ENCODE measurements at places on chromosomes 2 and 18.

DNA sequence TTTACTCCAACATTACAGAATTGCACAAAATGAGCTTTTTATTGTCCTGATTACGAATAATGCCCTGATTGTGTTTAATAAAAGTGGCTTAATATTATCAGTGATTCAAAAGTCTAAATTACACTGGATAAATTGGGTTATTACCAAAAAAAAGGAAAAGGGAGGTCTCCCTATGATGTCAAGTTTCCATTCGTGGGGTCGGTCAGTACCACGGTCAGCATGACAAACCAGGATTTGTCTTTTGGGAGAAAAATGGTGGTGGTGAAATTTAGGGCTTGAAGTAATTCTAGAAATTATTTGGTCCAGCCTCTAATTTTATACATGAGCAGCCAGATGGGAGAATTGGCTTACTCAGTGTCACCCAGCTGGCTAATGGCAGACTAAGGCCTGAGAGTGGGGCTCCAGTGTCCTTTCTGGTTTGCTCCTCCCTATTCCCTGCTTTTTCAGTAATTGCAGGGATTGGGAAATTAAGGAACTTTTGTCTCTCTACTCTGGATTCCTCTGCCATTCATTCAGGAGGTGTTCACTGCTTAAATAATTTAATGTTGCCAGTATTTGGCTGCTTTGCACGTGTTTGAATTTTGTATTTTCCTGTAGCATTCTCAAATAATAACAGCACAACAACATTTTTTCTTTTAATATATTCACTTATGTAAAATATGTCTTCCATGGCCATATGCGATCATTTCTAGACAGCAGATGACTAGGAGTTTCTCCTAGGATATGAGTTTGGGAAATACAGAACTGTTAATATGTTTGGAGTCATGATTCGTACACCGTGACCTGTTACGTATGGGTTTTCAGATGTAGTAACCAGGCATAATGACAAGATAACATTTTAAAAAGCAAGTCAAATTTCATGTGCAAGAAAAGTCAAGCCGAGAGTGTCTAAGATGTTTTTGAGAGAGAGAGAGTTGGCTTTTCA, 128.9 kb upstream of the NOSTRIN start:
- DNase-seq = no peak

DNA sequence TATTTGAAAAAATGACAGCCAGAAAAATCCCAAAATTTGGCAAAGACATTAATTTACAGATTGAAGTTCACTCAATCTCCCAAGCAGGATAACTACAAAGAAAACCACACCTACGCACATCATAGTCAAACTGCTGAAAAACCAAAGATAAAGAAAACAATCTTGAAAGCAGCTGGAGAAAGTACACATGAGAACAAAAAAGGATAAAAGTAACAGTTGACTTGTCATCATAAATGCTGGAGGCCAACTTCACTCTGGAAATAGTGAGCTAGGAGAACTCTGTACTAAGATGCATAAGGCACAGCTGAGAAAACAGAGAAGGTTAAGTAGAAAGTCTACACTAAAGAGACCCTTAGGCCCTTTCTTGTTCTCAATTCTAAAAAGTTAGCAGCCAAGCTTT, 73.1 kb downstream of the TLK1 start:
- no peak for DNase-seq

DNA sequence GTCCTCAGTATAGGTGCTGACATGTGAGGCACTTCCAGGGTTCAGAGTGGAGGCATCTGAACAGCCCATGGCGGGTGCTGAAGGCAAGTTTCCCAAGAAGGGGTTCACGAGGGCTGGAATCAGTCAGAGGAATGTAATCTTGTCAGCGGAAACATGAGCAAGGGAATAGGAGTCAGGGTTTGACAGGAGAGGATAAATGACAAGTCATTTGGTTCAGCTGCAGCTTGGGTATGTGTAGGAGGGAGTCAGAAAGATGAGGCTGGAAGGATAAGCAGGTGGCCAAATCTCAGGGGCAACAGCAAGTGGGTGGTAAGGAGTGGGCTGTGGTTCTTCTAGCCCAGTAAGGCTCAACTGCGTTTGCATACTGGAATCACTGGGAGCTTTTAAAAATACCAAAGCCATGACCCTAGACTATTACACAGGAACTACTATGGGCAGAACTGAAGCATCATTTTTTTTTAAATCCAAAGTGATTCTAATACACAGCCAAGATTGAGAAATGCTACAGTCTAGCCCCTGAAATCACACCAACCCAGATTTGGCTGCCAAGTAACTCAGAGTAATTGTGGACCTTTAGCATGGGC, 41.8 kb upstream of the NAB1 start:
- no peak for DNase-seq

DNA sequence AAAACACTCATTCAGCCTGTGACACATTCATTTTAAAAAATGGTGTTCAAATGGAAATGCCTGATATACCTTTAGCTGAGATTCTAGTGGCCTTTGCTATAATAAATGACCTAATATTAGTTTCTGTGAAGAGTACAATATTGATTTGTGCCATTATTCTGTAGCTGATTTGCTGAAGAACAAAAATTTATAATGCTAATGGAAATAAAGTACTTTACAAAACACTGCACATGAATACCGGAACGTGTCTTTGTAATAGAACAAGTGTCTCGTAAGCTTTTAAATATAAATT, 138.7 kb downstream of the WDR7 start:
- no peak for DNase-seq

DNA sequence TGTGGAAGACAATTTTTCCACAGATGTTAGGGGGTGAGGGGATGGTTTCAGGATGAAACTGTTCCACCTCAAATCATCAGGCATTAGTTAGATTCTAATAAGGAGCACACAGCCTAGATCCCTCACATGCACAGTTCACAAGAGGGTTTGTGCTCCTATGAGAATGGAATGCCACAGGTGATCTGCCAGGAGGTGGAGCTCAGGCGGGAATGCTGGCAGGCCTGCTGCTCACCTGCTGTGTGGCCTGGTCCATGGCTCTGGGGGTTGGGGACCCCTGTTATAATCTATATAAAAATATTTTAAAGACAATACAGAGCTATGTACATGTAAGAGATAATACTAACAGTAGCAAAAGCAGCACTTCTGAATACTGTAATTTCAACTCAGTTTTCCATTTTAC, 19.2 kb downstream of the CWC22 start:
- no peak for DNase-seq

- DNase-seq = no peak
These were observed 17.7 kb downstream of the ITGB1BP1 start for GRCh38 chr2:9405636-9406035.

DNA sequence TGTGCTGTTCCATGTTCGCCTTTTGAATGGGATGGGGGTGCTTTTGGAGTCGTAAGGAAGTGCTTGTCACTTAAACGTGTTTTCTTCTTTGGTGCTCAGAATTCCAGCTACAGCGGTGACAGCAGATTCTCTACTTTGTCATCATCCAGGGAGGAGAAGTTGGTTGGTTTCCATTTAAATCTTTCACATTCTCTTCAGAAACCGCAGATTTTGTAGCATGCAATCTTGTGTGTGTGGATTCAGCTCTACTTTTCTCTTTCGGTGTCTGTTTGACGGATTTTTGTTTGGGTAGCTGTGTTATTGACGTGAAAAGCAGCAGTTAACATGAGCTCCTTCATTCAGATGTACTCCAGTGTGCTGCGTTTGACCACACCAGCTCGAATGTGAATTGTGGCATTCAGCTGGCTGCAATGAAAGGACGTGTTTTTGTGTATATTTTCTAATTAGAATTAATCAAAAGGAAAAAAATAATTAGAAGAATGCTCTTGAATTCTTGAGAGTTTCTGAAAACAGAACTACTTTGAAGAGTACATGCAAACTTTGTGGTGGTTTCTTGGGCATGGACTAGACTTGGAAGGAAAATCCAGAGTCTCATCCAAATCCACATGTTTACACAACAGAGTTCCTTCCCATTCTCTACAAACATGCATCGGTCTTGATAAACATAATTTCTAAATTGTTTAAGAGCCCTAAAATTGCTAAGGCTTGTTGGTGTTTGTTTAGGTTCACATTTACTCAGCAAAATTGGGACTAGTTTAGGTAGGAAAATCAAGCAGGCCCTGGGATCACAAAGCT, 68.7 kb upstream of the RBM44 start:
- DNase-seq = no peak

DNA sequence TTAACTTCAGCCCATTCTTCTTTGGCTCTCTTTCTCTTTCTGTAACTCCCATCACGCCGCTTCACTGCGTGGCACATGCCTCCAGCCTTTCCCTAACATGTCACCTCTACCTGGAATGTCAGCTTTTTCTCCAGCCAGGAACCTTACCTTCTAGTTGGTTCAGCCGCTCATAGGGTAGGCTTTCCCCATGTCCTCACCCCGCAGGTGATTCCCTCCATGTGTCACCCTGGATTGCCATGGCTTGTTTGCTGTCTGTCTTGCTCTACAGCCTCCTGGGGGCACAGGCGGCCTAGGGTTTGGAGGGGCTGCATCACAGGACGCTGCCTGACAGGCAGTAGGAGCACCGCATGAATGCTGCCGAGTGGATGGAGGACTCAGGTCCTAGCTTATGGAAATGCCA, 39.2 kb downstream of the ARHGEF4 start:
- no peak for DNase-seq

DNA sequence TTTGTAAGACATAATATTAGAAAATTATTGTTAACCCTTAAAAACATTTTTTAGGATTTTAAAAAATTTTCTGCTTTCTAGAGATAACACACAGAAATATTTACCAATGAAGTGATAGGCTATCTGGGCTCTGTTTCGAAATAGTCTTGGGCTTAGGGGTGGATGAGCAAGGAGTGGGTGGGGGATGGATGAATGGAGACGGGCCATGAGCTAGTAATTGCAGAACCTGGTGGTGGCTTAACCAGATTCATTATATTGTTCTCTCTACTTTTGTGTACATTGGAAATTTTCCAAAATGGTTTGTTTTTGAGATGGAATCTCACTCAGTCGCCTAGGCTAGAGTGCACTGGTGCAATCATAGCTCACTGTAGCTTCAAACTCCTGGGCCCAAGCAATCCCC, 89.6 kb downstream of the TCF7L1 start:
- DNase-seq = no peak

DNA sequence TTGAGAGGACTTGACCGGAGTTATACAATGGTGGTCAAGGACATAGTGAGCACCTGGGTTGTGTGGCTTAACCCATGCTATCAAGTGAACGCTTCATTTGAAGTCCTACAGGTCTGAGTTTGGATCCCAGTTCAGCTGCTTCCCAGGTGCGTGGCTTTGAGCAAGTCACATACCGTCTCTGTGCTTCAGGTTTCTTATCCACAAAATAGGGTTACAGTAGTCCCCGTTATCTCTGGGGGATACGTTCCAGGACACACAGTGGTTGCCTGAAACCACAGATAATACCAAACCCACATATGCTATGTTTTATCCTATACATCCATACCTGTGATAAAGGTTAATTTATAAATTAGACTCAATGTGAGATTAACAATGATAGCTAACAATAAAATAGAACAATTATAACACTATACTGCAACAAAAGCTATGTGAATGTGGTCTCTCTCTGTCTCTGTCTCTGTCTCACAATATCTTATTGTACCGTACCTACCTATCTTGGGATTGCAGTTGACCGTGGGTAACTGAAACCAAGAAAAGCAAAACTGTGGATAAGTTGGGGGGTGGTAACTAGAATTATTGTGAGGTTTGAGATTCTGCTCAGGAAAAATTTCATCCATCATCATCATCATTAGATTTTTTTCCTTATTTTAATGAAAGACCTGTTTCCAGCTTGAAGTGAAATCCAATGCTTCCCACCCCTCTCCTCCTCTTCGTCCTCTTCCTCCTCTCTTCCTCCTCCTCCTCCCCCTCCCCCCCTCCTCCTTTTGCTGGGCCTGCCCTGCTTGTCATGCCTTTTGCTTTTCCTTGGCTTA, 22.7 kb downstream of the LBH start:
- DNase-seq = no peak

- no peak for DNase-seq
These were observed 17.5 kb downstream of the ACAA2 start for GRCh38 chr18:49795612-49796552.

Measured in NT2/D1 (cell line).